ENCODE measurements at places on chromosomes 11 and 22.
A peak's percentile ranks its signal among the peaks of the same experiment; 100 is the strongest.

DNA sequence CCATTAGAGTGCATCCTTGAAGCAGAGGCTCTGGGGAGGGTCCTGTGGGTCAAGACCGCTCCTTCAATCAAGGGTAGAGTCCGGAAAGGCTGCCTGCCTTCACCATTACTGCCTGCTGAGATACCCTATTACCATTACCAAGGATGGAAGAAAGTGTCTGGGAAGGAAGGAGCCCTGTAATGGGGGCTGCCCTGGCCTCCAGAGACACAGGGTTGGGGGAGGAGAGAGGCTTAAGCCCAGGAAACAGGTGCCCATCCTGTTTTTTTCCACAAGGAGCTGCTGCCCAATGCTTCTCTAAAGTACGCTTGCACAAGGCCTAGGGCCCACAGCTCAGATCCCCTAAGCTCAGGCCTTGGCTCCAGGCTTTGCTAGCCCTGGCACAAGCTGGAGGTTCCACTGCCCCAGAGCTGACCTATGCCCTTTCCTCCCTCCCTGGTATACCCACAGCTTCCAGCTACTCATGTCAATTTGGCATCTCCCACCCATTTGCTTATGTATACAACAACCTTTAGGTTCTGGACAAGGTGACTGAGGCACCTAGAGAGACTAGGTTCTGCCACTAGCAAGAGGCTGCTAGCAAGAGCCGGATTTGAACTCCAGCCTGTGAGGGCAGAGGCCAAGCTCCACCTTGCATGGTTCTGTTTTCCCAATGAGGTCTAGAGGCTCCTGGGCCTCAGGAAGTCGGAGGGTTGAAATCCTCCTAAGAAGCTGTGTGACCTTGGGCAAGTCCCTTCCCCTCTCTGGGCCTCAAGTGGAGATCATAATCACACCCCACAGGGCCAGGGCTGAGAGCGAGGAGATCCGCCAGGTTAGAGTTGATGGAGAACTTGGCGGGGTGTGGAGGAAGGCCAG, 1.5 kb upstream of the PLCB3 start:
- no peak for DNase-seq

GRCh38 chr11:31956310-31956709, 134.6 kb upstream of the RCN1 start:
- no peak for DNase-seq

DNA sequence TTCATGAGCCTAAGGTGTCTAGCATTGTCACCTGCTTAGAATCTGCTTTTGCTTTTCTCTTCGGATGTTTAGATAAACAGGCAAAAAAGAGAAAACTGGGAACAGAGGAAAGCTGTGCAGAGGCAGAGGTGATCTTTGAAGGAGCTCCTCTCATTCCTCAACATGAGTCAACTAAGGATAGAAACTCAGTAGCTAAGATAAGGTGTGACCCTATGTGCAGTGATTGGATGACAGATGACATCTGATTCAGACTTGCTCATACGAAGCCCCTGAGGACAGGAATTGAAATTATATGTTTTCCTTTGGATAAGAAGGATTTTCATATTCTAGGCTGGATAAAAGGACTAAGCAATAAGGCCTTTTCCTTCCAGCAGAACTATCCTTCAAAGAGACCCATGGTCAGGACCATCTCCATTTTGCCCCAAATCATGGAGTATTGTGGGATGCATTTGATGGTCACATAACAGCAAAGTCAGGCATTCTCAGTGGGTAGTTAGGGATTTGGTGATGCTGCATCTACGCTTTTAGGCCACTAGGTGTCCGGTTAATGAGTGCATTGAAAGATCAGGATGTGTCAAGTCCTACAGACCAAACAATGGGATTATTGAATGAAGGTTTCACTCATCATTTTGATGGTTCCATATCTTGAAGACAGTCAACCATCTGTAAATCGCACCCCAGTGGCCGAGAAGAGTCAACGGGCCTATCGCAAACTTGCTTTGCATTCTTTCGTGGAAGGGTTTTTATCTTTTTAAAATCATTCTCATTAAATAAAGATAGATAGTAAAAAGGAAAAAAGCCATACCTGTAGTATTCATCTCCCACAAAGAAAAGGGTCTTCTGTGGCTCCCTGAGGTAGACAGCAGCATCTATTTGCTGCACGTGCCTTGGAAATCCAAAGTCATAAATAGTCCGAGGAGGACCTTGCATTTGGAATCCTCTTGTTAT, 32.2 kb downstream of the MMP20 start:
- DNase-seq, result no peak

DNA sequence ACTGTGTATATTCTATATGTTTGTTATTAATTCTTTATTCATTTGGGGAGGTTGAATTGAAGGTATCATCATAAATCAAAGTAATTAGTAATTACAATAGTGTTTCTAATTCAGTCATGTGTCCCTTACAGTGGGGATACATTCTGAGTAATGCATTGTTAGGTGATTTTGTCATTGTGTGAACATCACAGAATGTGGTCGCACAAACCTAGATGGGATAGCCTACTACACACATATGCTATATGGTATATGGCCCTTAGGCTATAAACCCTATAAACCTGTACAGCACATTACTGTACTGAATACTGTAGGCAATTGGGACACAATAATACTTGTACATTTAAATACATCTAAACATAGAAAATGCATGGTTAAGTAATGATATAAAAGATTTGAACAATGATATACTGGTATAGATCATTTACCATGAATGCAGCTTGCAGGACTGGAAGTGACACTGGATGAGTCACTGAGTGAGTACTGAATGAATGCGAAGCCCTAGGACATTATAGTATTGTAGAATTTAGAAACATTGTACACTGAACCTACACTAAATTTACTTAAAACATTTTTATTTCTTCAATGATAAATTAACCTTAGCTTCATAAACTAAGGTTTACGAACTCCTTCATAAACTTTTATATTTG, 936.2 kb upstream of the CHORDC1 start:
- no peak for DNase-seq

GRCh38 chr22:22042009-22042408, 59.4 kb upstream of the TOP3B start:
- no peak for DNase-seq

DNA sequence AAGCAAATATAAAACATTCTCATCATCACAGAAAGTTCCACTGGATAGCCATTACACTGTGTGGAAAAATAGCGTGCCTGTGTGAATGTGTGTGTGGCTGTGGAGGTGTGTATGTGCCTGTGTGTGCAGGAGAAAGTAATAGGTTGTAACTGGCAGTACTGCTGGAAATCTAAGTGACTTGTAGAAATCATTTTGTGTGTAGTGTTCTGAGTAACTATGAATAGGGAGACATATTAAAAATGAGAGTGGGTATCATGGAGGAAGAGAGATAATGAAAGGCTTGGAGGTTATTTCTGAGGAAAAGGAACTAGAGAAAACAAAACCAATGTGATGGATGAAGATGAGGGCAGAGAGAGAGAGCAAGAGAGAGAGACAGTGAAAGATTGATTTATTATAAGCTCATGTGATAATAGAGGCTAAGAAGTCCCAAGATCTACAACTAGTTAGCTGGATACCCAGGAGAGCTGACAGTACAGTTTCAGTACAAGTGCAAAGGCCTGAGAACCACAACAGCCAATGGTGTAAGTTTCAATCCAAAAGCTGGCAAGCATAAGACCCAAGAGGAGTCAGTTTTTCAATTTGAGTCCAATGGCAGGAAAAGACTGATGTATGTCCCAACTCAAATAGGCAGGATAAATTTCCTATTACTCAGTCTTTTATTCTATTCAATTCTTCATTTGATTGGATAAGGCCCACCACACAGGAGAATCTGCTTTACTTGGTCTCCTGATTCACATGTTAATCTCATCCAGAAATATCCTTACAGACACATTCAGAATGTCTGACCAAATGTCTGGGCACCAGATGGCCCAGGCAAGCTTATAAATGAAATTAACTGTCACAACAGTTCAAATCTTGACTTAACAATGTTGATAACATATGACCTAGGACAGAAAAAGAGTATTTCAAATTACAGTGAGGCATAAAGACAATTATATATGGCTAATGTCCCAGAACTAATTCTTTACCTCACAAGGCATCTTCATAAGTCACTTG, 14.9 kb downstream of the KBTBD3 start:
- DNase-seq, result no peak

GRCh38 chr11:4095509-4096230, 1.1 kb downstream of the RRM1 start:
- DNase-seq, result peak; percentile 41

DNA sequence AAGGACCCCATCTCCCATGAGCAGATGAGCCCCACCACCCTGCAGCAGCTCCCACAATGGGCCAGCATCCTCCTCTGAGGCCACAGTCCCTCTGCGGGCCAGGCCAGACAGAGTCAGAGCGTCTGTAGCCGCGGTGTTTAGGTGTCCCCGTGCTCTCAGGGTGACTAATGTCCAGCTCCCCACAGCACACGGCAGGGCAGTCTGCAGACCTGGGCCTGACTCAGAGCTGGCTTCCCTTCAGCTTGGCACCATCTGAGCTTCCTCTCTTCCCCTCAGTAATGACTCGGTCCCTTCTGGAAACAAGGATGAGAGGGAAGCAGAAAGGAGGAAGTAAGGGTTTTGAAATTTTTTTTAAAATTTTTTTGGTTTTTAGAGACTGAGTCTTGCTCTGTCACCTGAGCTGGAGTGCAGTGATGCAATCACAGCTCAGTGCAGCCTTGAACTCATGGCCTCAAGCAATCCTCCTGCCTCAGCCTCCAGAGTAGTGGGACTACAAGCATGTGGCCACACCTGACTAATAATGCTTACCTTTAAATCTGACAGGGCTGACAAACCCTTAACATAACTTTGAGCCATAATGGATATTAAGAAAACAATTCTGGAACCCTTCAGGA, 28.5 kb downstream of the LRRC74B start:
- DNase-seq, result peak; percentile 17

DNA sequence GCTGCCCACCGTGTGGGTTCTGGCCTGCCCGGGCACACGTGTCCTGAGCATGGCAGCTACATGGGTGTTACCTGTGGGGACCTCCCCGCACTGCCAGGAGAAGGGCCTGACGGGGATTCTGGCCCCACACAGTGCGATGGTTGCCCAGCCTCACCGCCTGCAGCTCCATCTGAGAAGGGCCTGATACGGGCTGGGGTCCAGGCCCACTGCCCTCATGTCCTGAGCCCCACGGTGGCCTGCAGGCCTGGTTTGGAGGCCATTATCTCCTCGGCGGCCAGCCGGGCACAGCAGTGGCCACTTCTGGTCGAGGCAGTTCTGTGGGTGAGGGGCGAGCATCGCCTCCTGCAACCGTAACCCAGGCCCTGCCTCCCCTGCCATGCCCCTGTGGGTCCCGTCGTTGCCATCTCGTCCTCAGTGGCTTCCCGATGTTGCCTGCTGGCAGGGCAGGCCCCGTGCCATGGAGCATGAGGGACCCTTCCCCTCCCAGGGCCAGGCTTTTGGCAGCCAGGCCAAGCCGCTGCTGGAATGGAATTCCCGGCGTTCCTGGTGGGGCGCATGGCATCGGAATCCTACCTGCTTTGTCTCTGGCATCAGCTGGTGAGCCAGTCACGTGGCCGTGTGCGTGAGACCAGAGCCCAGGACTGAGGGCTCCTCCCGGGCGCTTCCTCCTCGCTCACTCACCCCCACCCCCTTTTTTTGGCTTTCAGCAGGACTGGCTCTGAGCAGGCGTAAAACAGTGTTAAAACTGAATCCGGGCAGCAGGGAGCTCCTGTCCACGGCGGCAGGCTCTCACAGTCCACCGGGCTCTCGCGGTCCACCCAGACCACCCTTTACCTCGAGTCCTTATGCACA, 71.9 kb upstream of the PPARA start:
- peak; percentile 69 for DNase-seq

Measured in AG09309 (cell line).